ENCODE measurements at places on chromosomes 2 and 18.

DNA sequence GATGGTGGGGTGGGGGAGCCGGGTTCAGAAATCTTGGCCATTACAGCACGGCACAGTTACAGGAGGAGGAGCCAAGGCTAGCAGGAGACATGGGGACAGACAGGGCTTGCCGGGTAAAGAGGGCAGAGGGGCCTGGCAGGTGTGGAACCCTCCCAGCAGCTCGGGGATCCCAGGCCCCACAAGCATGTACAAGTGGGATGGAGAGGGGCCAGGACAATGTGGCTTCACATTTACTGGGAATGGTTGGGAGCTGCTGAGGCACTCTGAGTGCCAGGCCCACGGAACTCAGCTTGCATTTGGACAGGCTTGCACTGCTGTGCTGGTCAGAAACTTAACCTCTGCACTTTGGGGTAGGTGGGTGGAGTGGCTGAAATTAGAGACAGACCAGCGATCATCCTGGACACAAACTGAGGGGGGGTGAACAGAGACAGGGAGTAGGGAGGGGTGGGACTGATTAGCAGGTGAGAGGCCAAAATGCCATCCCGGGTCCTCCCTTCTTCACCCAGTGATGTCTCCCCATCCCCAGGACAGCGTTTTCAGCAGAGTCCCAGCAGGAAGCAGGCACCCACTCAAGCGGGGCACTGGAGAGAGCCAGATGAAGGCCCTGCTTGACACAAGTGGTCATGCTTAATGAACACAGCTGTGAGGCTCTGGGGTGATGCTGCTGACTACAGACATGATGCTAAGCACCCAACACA lies 9.6 kb downstream of the PER2 start:
- DNase-seq: no peak

- no peak for DNase-seq
Measured at GRCh38 chr18:58315041-58315440, 271.0 kb downstream of the NEDD4L start.

GRCh38 chr18:59718108-59718463 lies 20.9 kb upstream of the CCBE1 start:
- no peak for DNase-seq

GRCh38 chr18:38851526-38851925 lies 1285.9 kb upstream of the CELF4 start:
- no peak for DNase-seq

DNA sequence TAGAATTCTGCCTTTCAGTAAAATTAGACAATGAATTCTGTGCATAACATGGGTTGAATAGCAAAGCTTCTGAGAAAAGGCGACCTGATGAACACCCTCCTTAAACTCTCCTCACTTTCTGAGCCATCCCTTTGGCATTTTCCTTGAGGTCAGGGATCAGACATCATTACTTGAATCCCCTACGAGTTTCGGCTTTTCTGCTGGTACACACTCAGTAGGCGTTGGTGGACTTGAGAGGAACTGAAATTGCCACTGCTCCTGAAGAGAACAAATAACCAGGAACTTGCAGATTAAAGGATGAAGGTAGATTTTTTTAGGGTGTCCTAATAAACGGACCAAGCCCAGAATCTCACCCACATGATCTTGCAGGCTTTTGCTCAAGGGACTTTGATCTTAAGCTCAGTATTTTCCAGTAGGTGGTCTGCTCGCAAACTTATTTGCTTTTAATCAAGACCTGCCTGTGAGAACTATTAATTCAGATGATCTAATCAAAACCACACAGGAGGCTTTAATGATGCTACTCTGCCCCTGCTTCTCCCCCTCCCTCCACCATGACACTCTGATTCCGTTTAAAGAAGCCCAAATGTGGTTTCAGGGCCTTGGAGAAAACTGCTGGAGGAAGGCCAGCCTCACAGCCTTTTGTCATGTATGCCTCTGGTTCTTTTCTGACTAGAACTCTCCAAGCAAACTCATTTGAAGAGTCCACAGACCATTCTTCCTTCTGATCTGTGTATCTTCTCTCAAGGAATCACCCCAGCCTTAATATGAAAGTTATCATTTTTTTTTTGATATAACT lies 124.9 kb downstream of the PRKCE start:
- no peak for DNase-seq

DNA sequence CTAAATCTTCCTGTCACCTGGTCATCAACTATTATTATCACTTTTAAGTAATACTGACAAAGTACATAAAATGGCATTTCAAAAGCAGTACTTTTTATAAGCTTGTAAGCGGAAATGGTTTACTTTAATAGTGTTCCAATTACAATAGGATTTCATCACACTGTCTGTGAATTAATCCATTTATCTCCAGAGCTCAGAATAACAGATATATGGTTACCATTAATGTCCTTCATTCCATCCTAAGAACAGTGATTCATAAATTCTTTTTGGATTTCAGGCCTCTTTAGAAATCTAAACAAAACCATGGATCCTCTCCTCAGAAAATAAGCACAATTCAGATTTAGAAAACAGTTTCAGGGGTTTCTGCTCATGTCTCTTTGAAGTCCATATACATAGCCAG lies 68.4 kb downstream of the PID1 start:
- no peak for DNase-seq

GRCh38 chr2:38141501-38141900 lies 65.5 kb upstream of the CYP1B1 start:
- DNase-seq: no peak

GRCh38 chr2:227474410-227474809 lies 2.5 kb downstream of the AGFG1 start:
- no peak for DNase-seq

DNA sequence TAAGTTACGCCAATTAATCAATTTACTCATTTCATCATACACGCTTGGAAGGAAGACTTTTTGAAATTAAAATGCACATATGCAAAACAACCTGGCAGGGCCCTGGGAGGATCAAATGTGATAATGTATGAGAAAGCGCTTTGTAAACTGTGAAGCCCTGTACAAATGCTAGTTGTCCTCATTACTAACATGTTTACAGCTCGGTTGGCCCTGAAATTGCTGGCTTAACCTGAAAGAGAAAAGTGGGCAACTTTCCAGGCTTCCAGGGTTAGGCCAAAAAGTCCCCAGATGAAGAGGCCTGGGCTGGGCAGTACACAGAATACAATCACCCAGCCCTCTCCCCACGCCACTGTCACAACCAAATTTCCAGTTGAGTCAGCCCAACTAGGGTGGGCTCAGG lies 60.2 kb downstream of the DNMT3A start:
- no peak for DNase-seq

DNA sequence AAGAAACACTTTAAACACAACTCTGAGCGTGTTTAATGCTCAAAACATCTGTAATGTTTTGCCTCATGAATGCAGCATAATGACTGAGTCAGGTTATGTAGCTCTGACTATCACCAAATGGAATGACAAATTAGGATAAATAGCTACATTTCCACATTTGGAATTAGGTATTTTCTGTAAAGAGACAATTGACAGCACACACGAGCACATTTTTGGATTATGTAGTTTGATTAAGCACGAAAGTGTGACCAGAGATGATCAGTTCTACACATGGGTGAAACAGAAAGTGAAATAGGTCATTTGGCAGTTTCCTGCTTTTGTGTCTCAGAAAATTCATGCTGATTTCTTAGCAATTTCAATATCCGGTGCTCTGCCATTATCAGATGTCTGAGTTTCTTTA lies 29.0 kb downstream of the LPIN1 start:
- no peak for DNase-seq

DNA sequence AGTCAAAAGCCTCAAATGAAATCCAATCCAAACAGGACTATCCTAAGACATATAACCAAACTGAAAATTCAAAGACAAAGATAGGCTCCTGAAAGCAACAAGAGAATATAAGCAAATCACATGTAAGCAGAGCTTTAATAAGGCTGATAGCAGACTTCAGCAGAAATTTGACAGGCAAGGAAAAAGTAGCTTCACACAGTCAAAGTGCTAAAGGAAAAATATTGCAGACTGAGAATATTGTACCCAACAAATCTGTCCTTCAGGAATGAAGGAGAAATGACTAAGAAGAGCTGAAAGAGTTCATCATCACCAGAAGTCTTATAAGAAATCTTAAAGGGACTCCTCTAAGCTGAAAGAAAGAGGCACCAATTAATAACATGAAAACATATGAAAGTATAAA lies 150.0 kb downstream of the EVA1A start:
- DNase-seq: no peak

GRCh38 chr2:74540291-74540690 lies 10.6 kb downstream of the HTRA2 start:
- DNase-seq: no peak

- DNase-seq: no peak
Measured at GRCh38 chr18:77016936-77017335, 115.6 kb downstream of the MBP start.

GRCh38 chr2:174326161-174327020 lies 8.4 kb upstream of the SP9 start:
- peak; percentile 71 for DNase-seq

DNA sequence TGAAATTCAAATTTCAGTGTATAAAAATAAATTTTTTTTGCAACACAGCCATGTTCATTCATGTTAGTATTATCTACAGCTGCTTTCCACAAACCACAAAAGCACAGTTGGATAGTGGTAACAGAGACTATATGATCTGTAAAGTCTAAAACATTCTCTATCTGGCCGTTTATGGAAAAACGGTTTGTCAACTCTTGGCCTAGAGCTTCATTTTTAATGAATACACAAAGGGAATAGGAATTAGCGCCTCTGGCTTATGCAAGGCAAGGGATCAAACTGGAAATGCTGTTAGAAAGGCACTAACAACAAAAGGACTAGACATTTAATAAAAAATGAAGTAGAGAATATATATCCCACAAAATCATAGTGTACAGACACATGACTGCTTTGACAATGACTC lies 211.9 kb downstream of the EXOC6B start:
- DNase-seq: no peak

DNA sequence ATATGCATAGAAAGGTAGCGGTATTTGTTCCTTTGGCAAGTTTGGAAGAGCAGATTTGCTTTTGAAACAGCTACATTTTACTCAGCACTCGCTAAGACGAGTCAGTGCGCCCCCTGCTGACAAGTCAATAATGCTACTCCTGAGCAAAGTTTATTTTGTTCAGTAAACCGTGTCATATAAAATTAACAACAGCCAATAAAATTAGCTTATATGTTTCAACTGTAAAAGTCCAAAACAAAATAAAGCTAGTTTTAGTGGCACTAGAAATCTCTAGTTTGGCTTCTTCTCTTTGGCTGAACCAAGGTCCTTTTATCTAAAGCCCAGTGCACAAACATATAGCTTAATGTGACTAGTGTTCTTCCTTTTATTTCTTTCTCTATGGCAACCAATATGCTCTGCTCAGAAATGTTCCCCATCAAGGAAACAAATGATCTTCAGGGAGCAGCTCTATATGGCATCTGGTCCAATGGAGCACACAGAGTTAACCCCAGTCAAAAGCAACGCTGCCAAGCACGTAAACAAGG lies 4.2 kb upstream of the POU3F3 start:
- peak; percentile 72 for DNase-seq

DNA sequence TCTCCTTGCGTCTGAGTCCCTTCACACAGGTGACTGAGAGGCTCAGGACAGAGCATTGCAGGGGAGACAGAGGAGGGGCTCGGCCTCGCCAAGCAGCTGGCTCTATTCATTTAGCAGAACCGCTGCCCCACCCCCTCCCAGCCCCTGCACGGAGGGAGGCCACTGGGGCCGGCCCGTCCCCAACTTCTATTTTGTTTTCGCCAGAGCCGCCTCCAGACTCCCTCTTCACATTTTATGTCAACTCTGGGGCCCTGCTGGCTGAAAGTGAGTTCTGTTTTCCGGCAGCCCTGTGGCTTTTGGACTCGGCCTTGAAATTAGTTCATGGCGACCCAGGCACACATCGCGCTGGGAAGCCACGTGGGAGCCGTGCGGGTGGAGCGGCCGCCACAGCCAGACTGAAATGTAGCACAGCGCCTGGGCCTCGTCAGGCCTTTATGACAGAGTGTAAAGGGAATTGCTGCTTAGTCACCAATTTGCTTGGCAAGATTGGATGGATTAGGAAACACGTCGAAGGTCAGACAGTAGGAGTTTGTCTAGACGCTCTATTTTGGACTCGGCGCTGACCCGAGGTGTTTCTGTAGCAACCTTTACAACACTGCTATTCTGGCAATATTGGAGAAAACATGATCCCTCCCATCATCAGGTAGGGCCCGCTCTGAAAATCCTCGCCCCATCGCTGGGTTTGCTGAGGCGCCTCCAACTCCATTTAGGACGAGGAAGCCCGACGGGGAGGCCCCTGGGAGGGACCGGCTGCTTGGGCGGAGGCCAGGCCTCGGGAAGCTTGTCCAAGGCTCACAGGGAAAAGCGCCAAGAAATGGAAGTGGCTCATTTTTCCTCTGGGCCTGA lies 90.7 kb upstream of the CTDP1 start:
- DNase-seq: no peak

- peak; percentile 83 for DNase-seq
Measured at GRCh38 chr2:27085673-27086089, 891 bp upstream of the KHK start.

GRCh38 chr18:62741118-62741566 lies 25.8 kb downstream of the PHLPP1 start:
- no peak for DNase-seq

DNA sequence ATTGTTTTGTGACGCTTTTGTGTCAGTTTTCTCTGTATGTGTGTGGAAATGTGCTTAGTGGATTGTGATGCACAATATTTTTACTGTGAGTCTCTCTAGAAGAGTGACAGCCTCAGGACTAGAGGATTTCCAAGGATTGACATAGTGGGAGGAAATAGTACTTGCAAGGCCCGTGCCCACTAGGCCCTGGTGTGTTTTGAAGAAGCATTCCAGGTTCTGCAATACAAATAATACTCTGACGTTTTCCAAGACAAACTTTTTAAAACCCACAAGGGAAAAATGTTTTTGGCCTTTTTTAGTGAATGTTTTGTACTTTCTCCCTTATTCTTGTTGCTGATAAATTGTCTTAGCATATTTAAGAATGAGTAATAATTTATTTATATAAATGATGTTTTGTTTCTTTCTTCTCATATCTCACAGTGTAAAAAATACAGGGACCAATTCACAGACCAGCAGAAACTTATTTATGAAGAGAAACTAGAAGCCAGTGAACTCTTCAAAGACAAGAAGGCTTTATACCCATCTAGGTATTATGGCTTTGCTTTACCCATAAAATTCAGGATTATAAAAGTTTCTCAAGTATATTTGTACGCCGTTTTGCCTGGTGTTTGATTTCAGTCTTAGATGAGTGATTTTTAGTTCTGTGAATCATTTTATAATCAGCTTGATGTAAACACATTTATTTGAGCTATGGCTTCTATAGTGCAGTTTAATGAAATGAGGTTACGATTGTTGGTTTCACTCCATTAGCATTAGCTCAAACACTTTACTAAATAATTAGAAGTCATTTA lies 165.6 kb downstream of the MYO1B start:
- no peak for DNase-seq

DNA sequence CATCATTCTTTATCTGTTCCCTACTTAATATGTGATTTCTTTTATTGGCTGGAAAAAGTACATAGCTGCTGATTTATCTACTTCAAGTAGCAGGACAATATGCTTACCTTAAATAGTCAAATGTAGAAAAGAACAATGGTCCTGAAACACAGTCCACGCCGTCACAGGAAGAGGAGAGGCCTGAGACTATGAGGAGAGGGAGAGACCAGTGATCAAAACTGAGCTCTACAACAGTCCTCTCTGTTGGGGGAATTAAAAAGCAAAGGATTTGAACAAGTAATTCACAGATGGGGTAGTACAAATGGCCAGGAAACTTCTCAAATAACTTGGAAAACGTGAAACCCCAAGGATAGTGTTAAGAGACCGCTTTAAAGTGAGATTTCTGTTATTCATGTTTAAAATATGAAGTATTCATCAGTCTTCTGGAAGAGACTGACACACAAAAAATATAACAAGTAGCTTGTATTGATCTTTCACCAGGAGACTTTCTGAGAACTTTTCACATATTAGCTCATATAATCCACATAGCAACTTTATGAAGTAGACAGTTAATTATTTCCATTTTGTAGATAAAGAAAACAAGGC lies 20.2 kb downstream of the SCYGR8 start:
- DNase-seq: no peak

Measured in activated CD8-positive, alpha-beta memory T cell treated with anti-CD3 and anti-CD28 coated beads for 24 hours (primary cell).